ENCODE measurements at places on chromosomes 6 and 20.

GRCh38 chr20:3404402-3404801 is 3.1 kb downstream of the DNAAF9 start:
- DNase-seq: no peak

GRCh38 chr20:18101125-18101810 is 36.4 kb upstream of the KAT14 start:
- no peak for DNase-seq

GRCh38 chr6:131937226-131937625 is 13.9 kb downstream of the CCN2 start:
- no peak for DNase-seq

GRCh38 chr6:93124006-93124632 is 295.2 kb downstream of the EPHA7 start:
- no peak for DNase-seq

DNA sequence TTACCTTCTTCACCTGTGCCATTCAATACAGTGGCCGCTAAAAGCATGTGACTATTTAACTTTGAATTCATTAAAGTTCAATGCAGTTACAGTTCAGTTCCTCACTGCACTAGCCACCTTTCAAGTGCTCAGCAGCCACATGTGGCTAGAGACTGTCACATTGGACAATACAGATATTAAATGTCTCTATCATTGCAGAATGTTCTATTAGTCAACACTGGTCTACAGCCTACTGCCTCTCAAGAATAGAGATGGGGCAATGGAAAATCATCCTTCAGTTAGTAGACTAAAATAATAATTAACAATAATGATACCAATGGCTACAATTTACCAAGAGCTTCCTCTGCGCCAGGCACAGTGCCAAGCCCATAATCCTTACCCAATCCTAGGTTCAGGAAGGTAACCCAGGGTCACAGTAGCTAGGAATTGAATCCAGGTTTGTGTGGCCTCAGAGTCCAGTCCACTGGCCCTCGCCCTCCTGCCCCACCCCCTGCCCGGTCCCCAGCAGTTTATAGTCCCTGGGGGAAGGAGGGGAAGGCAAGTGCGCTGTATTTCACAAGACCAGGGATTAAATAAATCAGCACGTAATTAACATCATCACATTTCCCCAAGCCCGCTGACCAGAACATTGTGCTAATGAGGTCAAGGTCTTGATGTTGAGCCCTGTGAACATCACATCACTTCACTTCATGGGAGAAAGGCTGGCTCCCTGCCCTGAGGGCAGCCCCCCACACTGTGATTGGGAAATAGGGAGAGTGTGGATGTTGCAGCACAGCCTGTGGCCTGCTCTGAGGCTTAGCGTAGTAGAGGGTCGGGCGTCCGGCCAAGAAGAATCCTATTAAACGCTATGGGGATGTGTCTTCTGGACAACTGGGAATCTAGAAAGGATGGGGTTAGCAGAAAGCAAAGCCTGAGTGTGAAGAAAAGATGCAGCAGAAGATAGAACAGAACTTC is 147.2 kb downstream of the VEGFA start:
- no peak for DNase-seq

DNA sequence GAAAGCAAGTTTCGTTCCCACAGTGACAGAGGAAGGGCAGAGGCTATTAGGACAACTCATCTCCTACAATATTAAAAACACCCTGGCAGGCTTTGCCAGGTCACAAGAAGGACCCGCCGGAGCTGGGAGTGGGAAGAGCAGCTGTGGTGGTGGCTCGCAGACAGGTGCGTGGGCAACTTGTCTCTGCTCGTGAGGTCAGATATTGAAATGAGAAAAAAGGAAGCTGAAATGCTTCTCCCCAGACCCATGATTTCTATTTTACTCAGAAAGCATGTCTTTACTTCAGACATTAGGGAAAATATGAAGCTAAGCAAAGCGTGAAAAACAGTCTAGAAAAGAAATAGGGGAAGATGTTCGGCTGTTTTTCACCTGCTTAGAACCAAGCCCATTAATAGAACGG is 166.3 kb upstream of the EEF1E1 start:
- no peak for DNase-seq

DNA sequence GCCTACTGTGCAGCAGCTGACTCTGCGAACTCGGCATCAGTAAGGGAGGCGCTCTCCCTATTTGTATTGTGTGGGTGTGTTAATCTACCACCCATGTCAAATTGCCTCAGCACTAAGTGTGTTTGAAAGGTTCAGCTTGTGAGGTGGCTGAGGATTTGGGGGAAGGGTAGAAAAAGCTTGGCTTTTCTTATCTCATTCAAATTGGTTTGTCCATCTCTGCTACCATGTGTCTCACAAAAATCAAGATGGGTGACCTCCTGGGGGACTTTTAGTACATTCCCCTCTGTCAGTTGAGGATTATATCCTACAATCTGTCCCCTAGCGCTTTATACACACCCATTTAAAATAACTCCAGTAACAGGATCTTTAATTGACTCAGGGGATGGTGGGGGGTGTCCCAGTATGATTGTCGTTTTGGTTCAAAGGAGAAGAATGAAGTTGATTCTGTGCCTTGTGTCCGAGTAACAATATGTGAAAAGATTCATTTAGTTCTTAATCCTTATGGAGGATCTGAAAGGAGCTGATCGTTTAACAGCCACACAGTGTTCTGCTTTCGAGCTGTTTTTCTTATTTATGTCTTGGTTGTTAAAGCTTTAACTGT is 609.6 kb downstream of the PKHD1 start:
- no peak for DNase-seq

- no peak for DNase-seq
These were observed 31.8 kb upstream of the RALGAPA2 start for GRCh38 chr20:20744170-20744725.

DNA sequence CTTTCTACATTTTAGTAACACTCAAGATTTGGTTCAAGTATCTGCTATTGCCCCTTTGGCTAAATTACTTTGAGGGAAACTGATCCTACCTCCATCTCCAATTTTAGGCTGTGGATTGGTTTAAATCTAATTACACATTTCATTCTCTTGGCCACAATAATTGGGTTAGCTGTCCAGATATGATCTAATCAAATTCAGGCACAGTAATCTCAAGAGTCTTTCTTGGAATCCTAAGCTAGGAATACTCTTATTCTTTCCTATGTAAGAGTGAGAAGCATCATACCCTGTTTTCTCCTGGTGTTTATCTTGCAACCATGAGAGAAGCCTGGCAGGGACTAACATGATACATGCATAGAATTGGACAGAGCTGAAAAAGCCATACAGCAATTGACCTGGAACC is 300.4 kb upstream of the MARCKS start:
- DNase-seq: no peak

DNA sequence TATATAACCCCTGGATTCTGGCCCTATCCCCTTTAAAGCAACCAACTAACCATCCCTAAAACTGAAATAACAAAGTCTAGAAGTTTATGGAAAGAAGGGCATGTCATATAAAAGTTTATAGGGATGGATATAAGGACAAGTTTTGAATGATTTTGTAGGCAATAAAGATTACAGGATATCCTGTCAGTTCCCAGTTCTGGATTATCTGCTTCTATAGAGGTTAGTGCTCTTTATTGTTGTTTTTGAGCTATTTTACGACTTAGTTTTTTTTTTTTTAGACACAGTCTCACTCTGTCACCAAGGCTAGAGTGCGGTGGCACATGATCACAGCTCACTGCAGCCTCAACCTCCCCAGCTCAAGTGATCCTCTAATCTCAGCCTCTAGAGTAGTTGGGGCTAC is 48.3 kb downstream of the ZFP64 start:
- no peak for DNase-seq

- no peak for DNase-seq
These were observed 25.2 kb upstream of the GTSF1L start for GRCh38 chr20:43752051-43752360.

GRCh38 chr6:21263531-21264287 is 329.8 kb upstream of the SOX4 start:
- no peak for DNase-seq

GRCh38 chr6:111606620-111607115 is 990 bp upstream of the TRAF3IP2 start:
- DNase-seq: no peak

GRCh38 chr20:2872459-2873009 is 747 bp upstream of the PTPRA start:
- DNase-seq: peak; percentile 79

GRCh38 chr20:18705490-18705889 is 108.1 kb upstream of the SCP2D1 start:
- no peak for DNase-seq

DNA sequence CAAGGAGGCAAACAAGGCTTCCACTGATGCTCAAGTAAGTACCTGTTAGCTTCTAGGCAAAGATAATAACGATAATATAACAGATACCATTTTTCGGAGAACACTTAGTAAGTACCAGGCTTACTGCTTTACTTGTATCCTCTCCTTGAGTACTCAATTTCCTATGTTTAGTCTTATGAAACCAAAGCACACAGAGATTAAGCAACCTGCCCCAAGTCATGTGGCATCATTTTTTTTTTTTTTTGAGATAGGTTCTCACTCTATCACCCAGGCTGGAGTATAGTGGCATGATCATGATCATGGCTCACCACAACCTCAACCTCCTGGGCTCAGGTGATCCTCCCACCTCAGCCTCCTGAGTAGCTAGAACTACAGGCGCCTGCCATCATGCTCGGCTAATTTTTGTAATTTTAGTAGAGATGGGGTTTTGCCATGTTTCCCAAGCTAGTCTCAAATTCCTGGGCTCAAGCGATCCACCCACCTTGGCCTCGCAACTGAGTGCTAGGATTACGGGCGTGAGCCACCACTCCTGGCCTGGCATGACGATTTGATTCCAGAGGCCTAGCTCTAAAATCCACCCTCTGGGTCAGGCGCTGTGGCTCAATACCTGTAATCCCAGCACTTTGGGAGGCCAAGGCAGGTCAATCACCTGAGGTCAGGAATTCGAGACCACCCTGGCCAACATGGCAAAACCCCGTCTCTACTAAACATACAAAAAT is 14.0 kb downstream of the SPAG4 start:
- DNase-seq: no peak

- DNase-seq: no peak
These were observed 83.1 kb upstream of the SLC24A3 start for GRCh38 chr20:19129306-19129705.

DNA sequence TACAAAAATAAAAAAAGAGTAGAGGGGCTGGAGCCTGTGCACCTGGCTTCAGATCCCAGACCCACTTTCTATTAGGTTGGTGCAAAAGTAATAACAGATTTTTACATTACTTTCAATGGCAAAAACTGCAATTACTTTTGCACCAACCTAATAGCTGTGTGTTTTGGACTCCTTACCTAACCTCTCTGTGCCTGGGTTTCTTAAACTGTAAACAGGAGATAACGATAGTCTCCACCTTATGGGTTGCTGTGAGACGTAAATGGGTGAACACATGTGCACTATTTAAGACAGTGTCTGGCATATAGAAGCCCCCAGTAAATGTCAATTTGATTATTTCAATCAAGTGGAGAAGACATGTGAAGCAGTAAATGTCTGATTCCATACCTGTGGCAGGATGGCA is 89.7 kb downstream of the TFAP2C start:
- no peak for DNase-seq

GRCh38 chr6:43933148-43933885 is 163.3 kb downstream of the VEGFA start:
- no peak for DNase-seq

DNA sequence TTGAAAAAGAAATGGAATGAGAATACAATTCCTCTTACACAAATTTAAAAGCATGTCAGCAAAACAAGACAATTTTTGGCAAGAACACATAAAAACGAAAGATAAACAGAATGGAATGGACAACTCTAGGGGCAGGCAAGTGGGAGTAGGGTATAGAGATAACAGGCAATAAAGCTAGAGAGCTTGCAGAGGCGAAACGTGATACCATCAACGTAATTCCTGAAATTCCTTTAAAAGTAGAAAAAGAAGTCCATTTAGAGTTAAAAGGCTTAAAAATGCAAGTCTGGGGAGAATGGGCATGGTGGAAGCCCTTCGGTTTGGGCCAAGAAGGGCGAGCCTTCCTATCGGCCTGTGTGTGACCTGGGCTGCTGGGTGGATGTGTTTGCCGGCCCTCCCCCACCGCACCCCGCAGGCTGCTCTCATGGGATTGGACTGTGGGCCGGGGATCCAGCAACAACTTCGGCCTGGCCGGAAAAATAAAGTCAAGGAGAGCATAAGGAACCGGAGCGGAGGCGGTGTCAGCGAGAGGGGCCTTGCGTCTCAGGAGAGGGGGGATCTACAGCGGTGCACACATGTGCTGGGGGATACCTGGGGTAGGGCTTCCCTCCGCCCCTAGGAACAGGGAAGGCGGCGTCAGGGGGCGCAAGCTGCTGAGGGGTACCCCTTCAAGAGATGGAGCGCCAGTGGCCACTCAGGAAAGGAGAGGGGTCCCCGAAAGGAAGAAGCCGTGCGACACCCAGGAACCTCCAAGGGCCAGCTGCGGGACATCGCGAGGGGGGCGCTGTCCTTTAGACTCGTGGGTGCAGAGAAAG is 4.1 kb downstream of the TMEM239 start:
- no peak for DNase-seq

DNA sequence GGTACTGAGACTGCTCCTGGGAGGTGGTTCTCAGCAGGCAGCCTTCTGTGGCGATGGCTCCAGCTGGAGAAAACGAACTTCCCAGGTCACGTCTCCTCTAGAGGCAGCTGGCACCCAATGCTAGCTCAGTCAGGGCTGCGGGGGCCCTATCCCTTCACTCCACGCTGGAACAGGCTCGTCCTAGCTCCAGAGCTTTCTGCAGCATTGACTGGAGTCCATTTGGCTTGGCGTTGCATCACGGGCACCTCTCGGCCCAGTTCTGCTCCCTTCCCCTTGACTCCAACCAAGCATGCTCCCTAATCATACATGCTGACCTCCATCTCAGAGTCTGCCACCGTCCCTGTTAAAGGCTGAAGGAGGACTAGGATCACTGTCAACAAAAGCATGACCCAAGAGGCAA is 5.9 kb upstream of the IRF4 start:
- DNase-seq: no peak

DNA sequence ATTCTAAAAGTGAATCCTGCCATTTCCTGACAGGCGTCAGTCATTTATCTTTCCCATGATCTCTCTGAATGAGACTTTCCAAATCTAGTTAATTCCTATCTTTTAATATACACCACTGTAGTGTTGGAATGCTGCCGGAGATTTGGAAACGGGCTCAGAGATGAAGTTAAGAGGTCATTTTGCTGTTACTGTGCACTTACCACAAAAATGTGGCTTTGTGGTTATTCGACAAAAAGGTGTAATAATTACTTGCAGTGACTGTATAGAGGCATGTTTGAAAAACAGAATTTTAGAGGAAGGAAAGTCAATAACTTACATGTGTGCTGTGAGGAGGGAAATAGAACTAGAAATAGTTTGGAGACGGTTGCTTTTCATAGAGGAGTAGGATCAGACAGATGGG is 460.2 kb upstream of the BTBD3 start:
- no peak for DNase-seq

- no peak for DNase-seq
These were observed 120.6 kb downstream of the LY86 start for GRCh38 chr6:6709106-6709505.

Measured in stimulated activated CD4-positive, alpha-beta T cell treated with anti-CD3 and anti-CD28 coated beads, Interleukin-4, amount 100 ng/mL, for 24 hours (primary cell).